Activated CD8-positive, alpha-beta T cell treated with anti-CD3 and anti-CD28 coated beads for 36 hours (primary cell): ENCODE measurements at places on chromosomes 6 and 20.

GRCh38 chr6:157773248-157773773 is 49.7 kb upstream of the SNX9 start:
- no peak for DNase-seq

DNA sequence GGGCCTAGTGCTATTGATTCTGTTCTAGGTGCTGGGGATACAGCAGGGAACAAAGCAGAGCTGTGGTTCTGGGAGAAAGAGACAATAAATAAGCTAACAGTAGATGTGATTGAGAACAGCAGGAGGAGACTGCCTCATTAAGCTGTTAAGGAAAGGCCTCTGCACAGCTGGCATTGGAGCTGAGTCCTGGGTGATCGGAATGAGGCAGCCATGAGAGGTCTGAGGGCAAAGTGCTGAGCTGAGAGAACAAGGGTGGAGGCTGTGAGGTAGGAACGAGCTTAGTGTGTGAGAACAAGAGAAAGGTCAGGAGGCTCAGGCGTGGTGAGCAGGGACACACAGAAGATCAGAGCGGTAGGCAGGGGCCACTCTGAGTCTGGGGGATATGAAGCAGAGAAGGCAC is 18.3 kb downstream of the DDX27 start:
- no peak for DNase-seq

DNA sequence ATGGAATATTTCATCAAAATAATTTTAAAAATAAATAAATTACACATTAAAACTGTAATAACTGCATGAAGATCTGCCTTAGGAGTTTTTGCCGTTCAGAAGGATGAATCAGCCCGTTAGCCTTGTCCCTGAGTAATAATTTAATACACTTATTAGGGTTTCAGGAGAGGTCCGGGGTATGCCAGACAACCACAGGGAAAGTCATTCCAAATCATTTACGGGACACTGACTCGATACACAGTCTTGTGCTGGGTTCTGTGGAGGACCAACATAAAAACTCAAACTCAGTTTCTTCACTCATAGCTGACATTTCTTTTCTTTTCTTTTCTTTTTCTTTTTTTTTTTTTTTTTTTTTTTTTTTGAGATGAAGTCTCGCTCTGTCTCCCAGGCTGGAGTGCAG is 735 bp upstream of the LY6G6F start:
- DNase-seq = no peak

DNA sequence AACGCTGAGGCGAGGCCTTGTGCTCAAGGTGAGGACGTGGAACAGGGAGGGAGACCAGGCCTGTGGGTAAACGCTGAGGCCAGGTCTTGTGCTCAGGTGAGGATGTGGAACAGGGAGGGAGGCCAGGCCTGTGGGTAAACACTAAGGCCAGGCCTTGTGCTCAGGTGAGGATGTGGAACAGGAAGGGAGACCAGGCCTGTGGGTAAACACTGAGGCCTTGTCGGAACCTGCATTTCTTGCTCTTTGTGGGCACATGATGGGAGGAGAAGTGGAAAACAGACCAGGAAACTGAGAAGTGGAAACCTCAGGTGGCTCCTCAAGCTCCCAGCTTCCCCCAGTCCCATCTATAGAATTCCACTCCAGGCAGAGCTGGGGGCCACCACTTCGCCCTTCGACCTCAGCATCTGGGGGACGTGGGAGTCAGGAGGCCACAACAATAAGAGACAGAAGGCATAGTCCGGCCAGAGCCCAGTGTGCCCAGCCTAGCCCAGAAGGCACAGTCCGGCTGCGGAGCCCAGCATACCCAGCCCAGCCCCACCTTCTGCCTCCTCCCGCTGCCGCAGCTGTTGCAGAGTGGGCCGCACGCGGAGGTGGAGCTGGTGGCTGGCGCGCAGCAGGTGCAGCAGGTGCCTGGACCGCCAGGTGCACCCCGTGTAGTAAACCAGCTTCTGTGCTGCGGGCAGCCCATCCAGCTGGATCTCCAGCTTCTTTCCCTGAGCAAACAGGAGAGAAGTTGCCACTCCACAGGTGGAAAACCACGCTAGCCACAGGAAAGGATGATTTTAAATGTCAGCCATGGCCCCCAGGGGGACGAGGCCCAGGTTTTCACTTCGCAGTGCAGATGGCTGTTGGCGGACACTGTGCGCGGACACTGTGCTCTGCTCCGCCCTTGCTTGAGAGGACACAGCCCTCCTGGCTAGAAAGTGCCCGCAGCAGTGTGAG is 17.5 kb downstream of the FRMD1 start:
- no peak for DNase-seq

DNA sequence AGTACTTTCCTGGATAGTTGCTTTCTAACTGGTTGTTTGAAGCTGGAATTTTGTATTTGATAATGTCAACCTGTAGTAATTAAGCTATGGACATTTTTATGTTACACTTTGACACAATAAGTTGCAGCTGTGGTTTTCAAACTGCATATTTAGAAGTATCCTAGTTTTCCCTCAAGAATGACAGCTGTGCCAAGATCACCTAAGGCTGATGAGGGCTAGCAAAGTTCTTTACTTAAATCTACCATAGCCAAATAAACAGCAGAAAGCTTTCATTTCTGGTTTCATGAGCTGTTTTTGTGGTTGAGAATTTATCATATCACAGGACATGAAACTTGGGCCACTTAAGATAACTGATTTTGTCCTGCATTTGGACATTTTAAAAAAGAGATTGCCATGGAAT is 30.6 kb downstream of the FAM229B start:
- no peak for DNase-seq

DNA sequence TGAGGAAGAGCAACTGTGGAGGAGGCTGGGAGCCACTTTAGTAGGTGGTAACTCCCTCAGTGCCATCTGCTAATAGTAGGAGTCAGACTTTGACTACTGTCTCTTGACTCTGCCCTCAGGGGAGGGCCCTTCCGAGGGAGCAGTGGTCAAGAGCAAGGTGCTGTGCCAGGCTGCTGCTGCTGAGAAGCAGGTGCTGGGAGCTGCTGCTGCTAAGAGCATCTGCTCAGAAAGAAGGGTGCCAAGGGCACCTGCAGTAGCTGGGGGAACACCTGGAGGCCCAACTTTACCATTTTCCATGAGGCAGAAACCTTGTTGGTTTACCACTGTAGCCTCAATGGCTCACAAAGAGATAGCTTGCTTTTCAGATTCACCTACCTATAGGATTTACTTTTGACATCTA is 18.5 kb downstream of the GGTLC1 start:
- DNase-seq = no peak

- DNase-seq = peak; percentile 91
These were observed 2.7 kb downstream of the SLC32A1 start for GRCh38 chr20:38726804-38727606.
